ENCODE measurements at places on chromosomes 7 and 10.

- no peak for DNase-seq
Measured at GRCh38 chr10:18313140-18313530, 172.9 kb downstream of the CACNB2 start.

DNA sequence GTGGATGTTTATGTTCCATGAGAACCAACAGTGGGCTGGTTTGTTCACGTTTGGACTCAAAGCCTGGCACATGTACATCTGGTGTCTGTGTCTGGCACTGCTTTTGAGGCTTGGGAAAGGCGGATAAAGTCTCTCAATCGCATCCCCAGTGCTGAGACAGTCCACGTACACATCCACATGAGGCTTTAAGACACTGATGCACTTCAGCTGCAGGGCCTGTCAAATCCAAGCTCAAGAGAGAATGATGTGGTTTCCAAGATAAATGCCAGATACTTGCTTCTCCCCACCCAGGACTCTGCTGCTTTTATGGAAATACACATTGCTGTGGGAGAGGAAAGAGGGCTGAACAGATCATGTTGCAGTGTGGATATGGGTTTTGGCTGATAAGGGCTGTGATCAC lies 178.4 kb downstream of the ADARB2 start:
- DNase-seq, result no peak

- DNase-seq, result no peak
Measured at GRCh38 chr10:58747687-58748086, 235.0 kb downstream of the BICC1 start.

- no peak for DNase-seq
Measured at GRCh38 chr7:27665531-27665930, 2.8 kb upstream of the HIBADH start.

- DNase-seq, result no peak
Measured at GRCh38 chr10:108970016-108970415, 953.3 kb downstream of the XPNPEP1 start.

DNA sequence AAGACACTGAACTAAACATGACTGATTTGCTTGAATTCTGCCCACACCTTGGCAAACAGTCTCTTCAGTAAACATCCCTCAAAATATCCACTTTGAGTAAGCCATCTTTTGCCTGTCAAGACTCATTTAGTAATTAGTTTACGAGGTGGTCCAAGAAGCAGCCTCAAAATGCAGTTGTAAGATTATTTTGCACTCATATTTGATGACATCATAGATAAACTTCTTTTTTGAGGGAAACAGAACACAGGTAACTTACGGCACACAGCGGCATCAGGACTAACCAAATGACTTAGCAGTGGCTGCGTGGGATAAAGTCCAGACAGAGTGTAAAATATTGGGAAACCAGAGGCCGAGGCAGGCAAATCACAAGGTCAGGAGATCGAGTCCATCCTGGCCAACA lies 41.8 kb upstream of the STEAP1B start:
- DNase-seq, result no peak

DNA sequence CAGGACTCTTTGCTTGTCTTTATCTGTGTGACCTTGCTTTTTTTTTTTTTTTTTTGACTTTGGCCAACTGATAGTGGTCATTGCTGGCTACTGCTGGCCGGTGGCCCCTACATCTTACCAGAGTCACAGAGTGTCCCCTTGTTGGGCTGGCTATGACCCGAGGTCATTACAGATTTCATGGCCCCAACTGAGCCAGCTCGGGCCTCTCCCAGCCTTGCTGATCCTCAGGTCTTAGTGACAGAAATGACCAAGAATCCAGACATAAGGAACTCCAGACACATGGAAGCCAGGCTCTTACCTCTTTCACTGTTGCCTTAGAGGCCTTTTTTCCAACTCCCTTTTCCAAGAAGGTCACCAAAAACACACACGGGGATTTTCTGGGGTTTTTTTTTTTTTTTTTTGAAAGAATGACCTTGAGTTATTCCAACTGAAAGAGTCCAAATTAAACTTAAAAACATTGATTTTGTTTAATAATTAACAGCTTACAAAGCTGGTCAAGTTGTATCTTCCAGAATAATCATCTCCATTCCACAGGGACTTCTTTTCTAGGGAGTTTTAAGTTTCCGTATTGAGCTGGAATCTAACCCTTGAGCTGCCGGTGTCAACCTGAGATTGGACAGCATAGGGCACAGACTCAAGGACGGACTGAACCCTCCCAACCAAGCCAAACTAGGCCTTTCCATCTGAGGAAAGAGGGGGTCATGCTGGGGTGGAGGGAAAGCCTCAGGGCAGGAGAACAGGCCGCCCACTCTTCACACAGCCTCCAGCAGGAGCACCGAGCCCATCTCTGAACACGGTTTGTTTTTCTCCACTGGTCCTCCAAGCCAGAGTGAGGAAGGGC lies 43.8 kb downstream of the PIK3AP1 start:
- DNase-seq, result no peak

- DNase-seq, result no peak
Measured at GRCh38 chr7:84176716-84177115, 17.9 kb downstream of the SEMA3A start.

- DNase-seq, result no peak
Measured at GRCh38 chr10:103657061-103657591, 163.6 kb downstream of the NEURL1 start.

GRCh38 chr10:75788394-75789205 lies 357.2 kb downstream of the LRMDA start:
- no peak for DNase-seq

DNA sequence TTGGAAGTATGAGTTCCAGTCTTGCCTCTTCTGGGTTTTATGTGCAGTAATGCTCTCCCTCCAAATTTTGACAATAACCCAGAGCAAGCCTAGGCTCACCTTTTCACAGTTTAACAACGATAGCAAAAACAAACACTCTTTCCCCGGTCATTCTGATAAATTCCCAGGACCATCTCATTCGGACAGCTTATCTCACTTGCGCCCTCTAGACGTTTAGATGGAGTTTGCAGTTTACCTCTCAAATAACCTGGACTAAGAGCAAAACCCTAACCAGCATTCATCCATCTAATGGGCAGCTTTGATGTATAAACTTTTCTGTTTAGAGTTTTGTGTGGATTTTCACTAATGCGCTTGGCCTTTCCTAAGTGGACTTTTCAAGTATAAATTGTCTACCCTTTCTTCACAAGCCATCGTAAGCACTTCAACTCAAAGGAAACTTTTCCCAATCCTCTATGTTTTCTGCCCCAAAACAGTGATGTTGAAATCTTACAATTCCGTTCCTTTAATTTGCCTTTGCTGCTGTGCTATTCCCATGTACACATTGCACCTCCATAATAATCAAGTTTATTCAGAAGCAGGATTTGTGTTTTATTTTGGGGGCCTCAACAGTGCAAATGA lies 114.9 kb downstream of the HDAC9 start:
- DNase-seq, result no peak

DNA sequence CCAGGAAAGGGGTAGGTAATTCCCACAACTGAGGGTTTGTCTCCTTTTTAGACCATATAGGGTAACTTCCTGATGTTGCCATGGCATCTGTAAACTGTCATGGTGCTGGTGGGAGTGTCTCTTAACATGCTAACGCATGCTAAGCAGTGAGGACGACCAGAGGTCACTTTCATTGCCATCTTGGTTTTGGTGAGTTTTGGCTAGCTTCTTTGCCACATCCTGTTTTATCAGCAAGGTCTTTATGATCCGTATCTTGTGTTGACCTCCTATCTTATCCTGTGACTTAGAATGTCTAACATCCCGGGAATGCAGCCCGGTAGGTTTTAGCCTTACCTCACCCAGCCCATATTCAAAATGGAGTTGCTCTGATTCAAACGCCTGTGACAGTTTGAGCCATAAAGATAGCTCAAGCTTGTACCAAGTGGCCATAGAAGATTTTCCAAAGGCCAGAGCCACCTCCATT lies 176.0 kb upstream of the NAMPT start:
- DNase-seq, result no peak

GRCh38 chr7:149846021-149846420 lies 7.8 kb downstream of the ZNF862 start:
- DNase-seq, result no peak

DNA sequence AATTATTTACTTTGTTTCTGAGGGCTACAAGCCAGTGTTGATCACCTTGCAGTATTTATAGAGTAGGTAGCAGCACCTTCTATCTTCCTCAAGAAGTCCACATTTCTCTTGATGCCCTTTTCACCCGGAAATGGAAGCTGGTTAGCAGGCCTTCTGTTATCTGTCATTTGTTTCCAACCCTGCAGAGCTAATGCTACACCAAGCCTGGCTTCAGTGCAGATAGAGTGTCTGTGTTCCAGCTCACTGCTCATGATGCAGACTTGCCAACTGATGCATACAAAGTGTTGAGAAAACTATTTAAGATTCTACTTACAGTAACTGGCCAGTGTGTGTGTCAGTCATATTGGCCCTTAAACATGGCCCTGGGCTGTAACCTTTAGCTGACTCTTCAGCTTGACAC lies 301.0 kb downstream of the LHFPL3 start:
- DNase-seq, result no peak

DNA sequence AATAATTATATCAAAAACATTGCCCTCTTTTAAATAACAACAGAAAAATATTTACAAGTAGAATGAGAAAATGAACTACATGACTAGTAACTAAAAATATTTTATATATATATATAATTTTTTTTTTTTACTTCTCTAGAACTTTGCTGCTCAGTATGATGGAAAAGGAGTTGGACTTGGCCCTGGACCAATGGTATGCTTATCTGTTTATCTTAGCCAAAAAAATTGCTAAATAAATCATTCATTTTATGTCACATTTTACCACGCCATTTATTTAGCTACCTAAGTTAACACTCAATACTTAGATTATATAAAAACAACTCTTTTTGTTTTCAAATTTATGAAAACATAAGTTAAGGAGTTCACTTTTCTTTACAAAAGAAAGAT lies 6.7 kb downstream of the COL1A2 start:
- DNase-seq, result no peak

- no peak for DNase-seq
Measured at GRCh38 chr10:33680036-33680435, 345.6 kb upstream of the NRP1 start.

DNA sequence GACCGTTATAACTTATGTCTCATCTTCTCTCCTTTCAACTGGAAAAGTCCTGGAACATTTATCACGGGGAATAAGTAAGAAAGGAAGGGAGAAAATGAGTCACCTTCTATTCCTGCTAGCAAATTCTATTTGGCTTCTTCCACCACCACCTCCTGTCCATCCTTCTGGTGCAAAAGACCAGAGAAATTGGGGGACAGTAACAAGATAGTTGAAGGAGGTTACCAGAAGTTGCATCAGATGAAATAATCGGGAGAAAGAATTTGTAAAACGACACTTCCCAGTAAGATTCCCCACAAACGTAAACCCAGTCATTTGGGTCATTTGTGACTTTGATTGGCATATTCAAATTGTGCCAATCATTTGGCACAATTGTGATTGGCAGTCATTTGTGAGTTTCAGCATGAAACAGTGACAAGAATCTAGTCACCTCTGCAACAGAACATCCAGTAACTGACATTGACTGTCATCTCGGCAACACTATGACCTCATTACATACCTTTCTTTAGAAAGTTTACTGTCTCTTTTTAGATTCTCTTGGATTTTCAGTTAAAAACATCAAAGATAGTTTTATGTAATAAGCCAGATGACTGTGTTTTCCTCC lies 51.3 kb upstream of the PIK3CG start:
- no peak for DNase-seq

DNA sequence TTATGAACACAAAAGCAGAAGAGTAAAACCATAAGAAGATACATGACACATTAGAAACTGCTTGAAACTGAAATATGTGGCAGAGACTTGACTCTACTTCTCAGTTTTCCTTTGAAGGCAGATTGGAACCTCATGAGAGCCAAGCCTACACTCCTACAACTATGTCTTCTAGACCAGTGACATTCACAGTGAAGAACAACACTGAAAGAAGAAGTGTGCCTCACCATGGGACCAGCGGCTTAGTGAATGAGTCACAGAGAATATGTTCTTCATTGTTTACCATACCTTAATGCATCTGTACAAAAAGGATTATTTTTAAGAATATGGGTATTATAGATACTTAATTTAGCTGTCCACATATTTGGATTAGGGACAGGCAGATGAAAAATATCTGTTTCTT lies 248.3 kb downstream of the CDC14C start:
- no peak for DNase-seq

DNA sequence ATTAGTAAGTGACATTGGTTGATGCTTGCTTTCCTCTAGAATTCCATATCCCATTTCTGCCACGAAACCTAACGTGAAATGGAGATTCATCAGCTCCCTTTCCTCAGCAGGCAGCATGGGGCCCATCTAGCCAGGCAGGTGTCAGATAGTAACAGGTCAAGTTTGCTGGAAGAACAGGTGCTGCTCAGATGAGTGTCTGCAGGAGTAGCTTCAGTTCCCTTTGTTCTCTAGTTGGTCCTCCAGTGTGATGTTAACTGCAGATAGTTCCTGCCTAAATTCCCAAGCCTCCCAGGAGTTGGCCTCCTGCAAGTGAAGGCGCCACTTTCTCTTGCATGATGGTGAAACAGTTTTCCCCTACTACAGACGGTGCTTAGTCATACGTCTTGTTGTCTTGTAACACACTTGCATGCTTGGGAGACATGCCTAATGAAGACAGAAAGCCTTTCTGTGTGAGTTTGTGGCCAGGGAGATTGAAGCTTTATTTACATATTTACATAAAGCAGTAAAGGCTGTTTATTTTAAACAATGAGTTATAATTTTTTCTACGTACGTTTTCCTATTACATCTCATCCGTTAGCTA lies 175.4 kb downstream of the CHN2 start:
- no peak for DNase-seq

DNA sequence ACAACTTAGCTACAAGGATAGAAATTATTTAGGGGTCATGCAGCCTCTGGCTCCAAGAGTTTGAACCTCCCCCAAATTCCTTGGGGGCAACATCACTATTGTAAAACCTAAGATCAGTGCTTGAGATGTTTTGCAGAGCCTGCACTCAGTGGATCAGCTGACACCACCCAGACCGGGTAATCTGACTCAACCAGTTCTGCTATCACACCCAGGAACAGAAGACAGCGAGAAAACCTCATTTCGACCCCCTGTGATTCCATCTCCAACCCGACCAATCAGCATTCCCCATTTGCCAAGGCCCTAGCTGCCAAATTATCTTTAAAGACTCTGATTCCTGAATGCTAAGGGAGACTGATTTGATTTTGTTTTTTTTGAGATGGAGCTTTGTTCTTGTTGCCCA lies 5.2 kb downstream of the TACR2 start:
- DNase-seq, result no peak

DNA sequence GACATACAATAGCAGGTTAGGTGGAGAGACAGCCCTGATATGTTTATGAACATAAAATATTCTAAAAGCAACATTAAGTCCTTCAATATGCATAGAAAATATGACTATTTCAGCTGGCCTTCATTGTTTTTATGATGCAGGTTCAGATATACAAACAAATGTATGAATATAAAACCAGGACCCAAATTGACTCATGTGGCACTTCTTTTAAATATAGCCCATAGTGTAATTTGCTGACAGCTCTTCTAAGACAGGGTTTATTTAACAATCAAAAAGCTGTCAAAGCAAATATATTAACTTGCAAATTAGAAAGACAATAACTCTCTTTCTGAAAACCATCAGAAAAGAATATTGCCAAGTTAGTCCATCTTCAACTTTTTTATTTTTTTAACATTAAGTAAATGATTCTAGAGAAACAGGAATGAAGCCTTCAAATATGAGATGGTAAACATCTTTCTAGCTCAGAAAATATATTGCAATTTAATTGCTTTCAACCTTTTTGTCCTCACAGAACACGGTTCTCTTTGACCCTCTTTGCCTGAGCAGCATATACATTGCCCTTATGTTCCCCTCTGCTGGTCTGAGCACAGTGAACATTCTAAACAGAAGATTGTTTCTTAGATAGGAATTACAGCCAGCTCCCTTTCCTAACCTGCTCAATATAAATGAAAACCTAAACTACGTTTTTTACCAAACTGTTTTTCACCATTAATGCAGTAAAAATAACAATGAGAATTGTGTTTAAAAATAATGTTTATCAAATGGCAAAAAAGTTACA lies 82.8 kb downstream of the CACNA2D1 start:
- DNase-seq, result no peak
